ENCODE measurements at places on chromosomes 6 and 20.

DNA sequence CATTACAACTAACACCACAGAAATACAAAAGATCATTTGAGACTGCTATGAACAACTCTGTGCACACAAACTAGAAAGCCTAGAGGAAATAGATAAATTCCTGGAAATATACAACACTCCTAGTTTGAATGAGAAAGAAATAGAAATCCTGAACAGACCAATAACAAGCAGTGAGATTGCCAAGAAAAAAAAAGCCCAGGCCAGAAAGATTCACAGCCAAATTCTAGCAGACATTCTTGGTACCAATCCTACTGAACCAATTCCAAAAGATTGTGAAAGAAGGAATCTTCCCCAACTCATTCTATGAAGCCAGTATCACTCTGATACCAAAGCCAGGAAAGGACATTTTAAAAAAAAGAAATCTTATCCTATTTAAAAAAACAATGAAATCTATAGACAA lies 7.0 kb upstream of the CDK19 start:
- DNase-seq, result no peak

GRCh38 chr6:151148111-151148510 lies 91.7 kb upstream of the AKAP12 start:
- no peak for DNase-seq

- no peak for DNase-seq
Observed at GRCh38 chr6:104601131-104601651, 258.5 kb downstream of the HACE1 start.

DNA sequence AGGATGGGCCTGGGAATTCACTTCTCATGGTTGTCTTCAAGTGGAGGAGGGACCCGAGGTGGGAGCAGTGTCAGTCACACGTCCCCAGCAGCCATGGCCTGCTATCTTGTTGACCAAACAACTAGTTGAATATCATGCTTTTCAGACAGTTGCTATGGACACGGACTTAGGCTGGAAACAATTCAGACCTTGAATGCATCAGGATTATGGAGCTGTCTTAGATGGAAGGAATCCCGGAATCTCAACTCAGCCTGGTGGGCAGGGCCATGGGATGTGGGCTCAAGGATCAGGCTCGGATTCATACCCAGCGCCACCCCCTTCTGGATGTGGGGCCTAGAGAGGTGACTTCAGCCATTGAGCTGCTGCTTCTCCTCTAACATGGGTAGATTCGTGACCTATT lies 112.6 kb downstream of the DLGAP4 start:
- no peak for DNase-seq

DNA sequence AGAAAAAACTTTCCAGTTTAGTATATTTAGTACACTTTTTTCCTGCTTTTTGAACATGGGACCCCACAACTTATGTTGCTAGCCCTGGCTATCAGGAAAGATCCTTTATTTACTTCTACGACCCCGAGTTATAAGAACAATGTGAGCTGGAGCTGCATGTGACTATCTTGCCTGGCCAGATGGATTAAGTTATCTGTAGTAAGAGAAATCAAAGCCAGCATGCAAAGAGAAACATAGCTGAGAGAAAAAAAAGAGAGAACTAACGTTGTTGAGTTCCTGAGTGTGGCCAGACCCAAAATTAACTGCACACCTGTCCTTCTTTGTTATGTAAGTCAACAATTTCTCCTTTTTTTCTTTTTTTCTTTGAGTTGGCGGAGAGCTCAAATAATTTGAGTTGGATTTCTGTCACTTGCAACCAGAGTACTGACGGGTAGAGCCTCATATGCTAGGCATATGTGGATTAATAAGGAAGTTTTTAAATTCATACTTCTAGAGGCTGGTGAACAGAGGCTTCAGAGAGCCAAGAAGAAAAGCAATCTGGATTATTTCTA lies 219.5 kb downstream of the HACE1 start:
- no peak for DNase-seq

GRCh38 chr6:161409353-161409752 lies 135.5 kb upstream of the AGPAT4 start:
- no peak for DNase-seq

DNA sequence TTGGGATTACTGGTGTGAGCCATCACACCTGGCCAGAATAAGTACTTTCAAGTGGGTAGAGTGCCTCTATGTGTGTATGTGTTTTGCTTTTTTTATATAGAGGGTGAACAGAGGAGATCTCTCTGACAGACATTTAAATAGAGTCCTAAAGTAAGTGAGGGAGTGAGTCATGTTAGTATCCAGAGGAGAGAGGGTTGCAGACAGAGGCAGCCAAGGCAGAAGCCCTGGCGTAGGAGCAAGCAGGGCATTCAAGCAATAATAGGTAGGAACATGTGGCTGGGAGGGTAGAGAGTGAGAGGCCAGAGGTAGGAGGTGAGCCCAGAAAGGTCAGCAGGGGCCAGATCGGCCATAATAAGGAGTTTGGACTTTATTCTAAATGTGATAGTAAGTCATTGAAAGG lies 48.9 kb downstream of the PHF20 start:
- no peak for DNase-seq

GRCh38 chr6:38113825-38114576 lies 294.5 kb downstream of the ZFAND3 start:
- no peak for DNase-seq

GRCh38 chr6:132298344-132298949 lies 102.8 kb downstream of the MOXD1 start:
- DNase-seq, result no peak

DNA sequence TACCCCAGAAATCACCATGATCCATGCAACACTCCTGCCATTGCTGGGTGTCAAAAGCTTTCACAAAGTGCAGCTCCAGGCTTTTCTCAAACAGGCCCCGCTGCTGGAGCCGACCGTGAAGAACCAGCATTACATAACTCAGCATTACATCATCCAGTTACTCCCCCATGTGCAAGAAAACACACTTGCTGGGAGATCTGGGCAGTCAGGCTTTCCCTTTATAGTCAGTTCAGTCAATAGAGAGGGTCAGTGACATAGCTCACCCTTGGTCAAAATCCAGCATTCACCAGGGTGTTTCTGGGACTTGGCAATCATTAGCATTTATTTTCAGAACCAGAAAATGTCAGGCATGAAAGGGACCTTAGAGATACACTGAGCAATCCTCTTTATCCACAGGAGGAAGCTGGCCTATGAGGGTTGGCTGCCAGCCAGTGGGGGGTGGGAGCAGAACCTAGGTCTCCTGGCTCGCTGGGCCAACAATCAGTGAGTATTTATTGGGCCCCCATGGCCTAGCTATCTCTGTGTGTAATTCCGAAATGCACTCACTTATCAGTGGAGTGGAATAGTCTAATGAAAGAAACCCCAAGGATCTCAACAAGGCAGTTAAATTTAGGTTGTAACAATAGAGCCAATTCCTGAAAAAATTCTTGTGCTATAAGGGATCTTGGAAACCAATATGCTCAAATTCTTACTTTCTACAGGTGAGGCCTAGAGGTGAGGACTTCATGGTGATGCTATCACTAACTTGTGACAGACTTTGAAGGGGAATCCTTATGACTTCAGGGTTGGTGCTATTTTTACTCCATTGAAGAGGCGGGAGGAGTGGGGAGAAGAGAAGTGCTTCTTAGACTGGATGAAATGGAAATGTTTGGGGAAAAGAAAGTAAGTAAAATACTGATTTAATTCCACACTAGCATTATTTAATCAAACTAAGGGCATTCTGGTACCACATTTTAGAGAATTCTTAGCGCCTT lies 54.6 kb downstream of the LYRM4 start:
- DNase-seq, result peak; percentile 55

GRCh38 chr20:25503936-25504335 lies 81.4 kb downstream of the NINL start:
- DNase-seq, result no peak

DNA sequence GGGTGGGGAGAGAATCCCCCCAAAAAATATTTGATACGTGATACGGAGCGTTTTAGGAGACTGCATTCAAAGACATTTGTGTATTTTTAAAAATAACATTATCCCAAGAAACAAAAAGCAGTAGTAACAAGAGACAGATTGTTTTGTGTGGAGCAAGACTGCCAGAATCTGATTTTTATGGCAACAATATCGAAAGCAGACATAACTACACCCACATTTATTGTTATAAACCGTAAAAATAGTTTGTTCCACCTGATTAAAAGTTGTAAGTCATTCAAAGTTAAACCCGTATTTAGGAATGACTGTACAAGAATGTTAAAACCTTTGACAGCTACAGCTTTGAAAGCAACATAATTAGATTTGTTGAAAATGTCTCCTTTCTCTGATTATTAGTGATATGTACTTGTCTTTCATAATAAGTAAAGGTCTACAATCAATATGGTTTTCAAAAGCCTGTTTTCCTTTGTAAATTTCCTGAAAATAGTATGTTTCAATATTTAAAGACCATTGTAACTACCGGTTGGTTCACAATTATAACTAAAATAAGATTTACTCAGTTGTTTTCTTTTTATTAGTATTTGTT lies 2.7 kb downstream of the EYA4 start:
- DNase-seq, result no peak

DNA sequence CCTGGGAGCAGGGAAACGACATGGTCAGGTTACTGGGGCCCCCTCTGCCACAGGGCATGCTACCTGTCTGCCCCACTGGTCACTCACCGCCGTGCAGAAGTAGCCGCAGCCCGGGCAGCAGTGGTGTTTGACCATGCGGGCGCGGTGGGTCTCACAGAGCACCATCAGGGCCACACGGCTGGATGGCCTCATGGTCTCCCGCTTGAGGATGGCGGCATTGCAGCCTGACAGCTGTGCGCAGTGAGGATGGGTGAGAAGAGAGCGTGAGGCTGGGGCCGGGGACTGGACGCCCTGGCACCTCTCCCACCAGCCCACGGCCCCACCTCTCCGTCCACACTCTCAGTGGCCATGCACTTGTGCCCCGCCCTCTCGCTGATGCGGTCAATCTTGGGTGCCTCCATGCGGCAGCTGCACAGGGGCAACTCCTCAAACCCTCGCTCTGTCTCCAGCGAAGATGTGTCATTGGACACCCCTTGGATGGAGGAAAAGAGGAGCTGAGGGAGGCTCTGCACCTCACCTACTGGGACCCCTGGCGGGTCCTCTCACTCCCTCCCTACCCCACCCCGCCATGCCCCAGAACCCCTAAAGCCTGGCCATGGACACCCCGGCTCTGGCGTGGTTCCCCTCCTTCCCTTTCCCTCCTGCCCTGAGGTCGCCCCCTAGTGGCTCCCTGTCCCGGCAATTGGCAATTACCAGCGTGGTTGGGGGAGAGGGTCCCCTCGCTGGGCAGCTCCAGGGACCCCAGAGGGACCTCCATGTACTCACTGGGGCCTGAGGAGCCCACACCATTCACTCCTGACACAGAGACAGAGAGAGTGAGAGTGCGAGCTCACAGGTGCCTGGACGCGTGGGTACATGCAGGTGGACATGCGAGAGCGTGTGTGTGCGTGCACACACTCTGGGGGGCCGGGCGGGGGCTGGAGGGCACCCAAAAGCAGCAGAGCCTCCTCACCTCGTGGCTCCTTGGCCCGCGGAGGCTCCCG lies 8.9 kb downstream of the EHMT2 start:
- no peak for DNase-seq

DNA sequence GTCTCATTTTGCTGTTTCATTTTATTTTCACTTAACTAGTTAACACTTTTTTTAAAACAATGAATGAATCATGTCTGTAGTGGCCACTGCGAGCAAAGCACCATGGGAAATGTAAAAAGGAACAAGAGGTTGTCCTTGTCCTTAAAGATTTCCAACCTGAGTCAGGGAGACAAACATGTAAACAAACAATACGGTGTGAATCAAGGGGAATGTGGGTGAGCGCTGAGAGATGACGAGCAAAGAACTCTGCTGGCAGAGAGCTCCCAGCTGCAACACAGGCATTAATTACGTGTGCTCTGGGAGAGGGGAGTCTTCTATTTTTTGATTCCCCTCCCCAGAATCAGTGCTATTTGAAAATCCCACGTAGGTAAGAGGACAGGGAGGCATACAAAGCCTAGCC lies 84.3 kb downstream of the ATXN1 start:
- DNase-seq, result no peak

GRCh38 chr6:32439602-32440214 lies at the start of gene HLA-DRA:
HLA-DRA (plus strand) TSS chr6:32439887; CDS start chr6:32439951, 64 bp downstream.
- DNase-seq, result no peak

DNA sequence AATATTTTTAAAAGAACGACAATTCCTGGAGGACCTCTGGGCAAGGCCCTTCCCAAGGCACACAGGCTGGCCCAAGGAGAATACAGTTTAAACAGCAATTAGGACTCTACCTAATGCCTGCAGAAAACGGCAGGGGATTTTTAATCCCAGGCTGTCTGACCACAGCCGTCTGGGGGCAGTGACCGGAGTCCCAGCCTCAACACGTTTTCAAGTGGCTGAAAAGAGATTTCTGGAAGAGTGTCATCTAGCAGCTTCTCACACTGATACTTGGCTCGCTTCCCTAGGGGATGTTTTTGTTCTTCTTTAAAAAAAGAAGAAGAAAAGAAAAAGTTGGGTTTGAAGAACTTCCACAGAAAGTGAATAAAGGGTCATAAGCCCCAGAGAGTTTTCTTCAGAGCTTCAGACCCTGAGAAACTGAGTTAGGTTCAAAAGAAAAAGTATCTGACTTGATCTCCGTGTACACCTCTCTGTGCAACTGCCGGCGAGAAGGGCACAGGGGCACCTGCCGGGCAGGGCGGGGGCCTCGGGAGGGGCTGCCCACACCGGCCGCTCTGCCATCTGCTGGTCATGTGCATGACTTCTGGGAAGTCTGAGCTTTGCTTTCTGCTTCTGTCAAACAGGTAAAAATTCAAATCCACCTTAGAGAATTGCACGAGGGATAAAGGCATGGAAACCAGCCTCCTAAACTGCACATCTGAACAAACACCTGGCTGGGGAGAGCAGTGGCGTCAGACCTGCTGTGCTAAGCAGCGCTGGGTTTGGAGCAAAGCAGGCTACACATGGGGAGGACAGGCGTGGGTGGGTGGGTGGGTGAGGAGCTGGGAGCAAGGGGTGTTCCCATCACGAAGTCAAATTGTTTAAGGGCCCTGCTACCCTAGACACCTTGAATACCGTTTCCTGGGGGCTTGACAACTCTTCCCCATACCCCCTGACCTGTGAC lies 33.0 kb downstream of the RRBP1 start:
- DNase-seq, result peak; percentile 30

- DNase-seq, result no peak
Observed at GRCh38 chr6:106182455-106182854, 96.3 kb downstream of the PRDM1 start.

GRCh38 chr6:14670806-14671205 lies 553.2 kb downstream of the CD83 start:
- DNase-seq, result no peak

Data from left hindlimb (tissue), 1 donor.